Activated T-helper 2 cell treated with anti-CD3 and anti-CD28 coated beads, Interferon-gamma antibody, Interleukin-2, Interleukin-4, amounts not matched to agents 10 μg/mL and 5 μg/mL and 100 μg/mL, durations not matched to agents 14 hours and 24 hours and 36 hours (primary cell): ENCODE measurements at places on chromosomes 13 and 19. TPM values are rescaled to one million over a fixed set of nuclear protein-coding genes. Genes with fewer than 3 reads are reported as not detected.

- H3K36me3 ChIP-seq, result no peaks in the 10 kb centered on the region
- no peak for DNase-seq
- no peaks in the 10 kb centered on the region for H3K4me1 ChIP-seq
- H3K27ac ChIP-seq, result no peak overlapping the region
- H3K4me3 ChIP-seq, result no peak overlapping the region
These were observed 13.2 kb downstream of the KLK4 start for GRCh38 chr19:50898018-50898417.

DNA sequence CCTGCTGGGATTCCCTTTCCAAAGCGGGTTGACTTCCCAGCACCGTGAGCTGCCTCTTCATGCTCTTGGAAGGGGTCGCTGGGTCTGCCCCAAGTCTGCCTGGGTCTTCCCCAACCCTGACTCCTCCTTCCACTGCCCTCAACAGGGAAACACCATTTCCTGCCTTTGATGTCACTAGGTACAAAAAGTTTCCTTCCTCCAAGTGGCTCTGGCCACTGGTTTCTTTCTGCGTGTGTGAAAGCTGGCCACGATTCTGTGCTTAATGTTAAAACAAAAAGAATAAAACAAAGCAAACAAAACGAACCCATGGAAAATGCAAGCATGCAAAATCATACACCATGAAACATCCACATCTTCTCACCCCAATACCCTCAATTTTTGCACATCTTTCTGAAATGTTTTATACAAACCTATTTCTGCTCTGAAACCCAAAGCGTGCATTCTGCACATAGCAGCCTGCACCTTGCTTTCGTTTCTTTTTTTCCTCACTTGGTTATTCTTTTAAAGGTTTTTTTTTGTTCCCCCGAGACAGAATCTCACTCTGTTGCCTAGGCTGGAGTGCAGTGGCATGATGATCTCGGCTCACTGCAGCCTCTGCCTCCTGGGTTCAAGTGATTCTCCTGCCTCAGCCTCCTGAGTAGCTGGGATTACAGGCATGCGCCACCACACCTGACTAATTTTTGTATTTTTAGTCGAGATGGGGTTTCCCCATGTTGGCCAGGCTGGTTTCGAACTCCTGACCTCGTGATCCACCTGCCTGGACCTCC is 12.5 kb upstream of the TNFSF9 start:
- H3K27me3 ChIP-seq, result no peaks in the 10 kb centered on the region
- peak overlapping the region; percentile 88 for H3K27ac ChIP-seq
- H3K4me1 ChIP-seq, result peaks cover 35% of the 10 kb centered on the region
- peak; percentile 44 for DNase-seq

DNA sequence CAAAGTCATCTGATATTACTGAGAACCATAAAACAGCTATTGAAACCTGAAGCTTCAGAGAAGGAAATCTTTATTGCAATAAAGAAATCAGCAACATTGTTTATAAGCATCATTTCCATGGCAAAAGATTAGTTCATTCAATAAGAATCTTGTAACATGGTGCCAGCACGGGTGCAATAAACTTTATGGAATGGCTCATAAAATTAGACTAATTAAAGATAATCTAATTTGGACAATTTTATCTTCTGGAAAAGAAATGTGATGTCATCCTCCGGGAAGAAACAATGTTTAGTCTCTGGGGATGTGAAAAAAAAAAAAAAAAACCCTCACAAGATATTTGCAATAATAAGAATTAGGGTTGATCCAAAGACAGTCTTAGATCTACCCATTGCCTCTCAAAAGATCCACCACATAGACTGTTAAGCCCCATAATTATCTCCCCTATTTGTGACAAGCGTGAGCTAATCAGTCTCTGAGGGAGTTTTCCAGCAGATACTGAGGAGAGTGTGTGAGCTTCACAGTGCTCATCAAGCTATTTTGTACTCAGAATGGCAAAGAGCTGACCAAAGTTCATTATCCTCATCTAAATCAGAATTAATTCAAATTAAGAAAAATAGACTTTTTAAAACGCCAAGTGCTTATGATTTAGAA is 297.0 kb upstream of the EDNRB start:
- no peaks in the 10 kb centered on the region for H3K36me3 ChIP-seq
- no peaks in the 10 kb centered on the region for H3K4me1 ChIP-seq
- no peak for DNase-seq
- no peak overlapping the region for H3K27ac ChIP-seq
- no peak overlapping the region for H3K4me3 ChIP-seq

GRCh38 chr13:50334944-50335343 is 319.7 kb downstream of the KCNRG start:
- H3K4me3 ChIP-seq, result no peak overlapping the region
- no peak for DNase-seq
- peaks cover 5% of the 10 kb centered on the region for H3K4me1 ChIP-seq
- H3K27ac ChIP-seq, result no peak overlapping the region
- peaks cover 23% of the 10 kb centered on the region for H3K27me3 ChIP-seq

GRCh38 chr13:85500696-85501256 is 298.4 kb downstream of the SLITRK6 start:
- H3K36me3 ChIP-seq, result no peaks in the 10 kb centered on the region
- no peak for DNase-seq
- no peaks in the 10 kb centered on the region for H3K27me3 ChIP-seq
- no peak overlapping the region for H3K4me3 ChIP-seq
- no peak overlapping the region for H3K27ac ChIP-seq

The MCEMP1 gene
- not detected in 2 replicates for total RNA-seq

The INSR gene
- 2.4 TPM in 2 replicates for total RNA-seq

DNA sequence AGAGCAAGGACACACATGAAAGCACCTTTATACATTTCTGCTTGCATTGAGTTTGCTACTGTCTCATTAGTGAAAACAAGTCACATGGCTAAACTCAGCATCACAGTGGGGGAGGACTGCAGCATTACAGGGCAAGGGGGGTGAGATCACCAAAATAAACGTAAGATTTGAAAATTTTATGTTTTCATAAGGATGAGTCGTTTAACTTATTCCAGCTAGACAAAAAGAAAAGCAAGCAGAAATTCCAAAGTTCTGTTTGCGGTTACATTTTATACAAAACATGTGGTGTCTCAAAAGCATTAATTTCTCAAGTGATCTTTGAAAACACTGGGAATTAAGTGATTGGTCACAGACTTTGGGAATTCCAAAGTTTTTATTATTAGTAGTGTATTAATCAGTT is 261.4 kb upstream of the RXFP2 start:
- DNase-seq, result no peak
- H3K4me3 ChIP-seq, result no peak overlapping the region
- no peak overlapping the region for H3K27ac ChIP-seq
- H3K4me1 ChIP-seq, result no peaks in the 10 kb centered on the region

GRCh38 chr19:11268783-11269267 is 6.5 kb upstream of the DOCK6 start:
- H3K27me3 ChIP-seq, result peaks cover 46% of the 10 kb centered on the region
- no peak overlapping the region for H3K4me3 ChIP-seq
- no peak for DNase-seq
- no peaks in the 10 kb centered on the region for H3K4me1 ChIP-seq
- H3K36me3 ChIP-seq, result no peaks in the 10 kb centered on the region

- peaks cover 58% of the 10 kb centered on the region for H3K36me3 ChIP-seq
- H3K27ac ChIP-seq, result peak overlapping the region; percentile 46
- H3K4me3 ChIP-seq, result peak overlapping the region; percentile 55
- no peaks in the 10 kb centered on the region for H3K27me3 ChIP-seq
These were observed 2.3 kb downstream of the ZNF714 start for GRCh38 chr19:21084343-21084742.

The CHST8 gene
- not detected in 2 replicates for total RNA-seq

- H3K4me1 ChIP-seq, result no peaks in the 10 kb centered on the region
- H3K27ac ChIP-seq, result no peak within 1 kb of the TSS
- no peaks in the 10 kb centered on the region for H3K27me3 ChIP-seq
- peak within 1 kb of the TSS; percentile 79 for H3K4me3 ChIP-seq
- peak; percentile 94 for DNase-seq
- H3K36me3 ChIP-seq, result peaks cover 4% of the 10 kb centered on the region
These were observed at the start of gene ZNF554 for GRCh38 chr19:2819540-2820111. Gene ZNF554 (plus strand): TSS chr19:2819868. CDS start chr19:2820072, 204 bp downstream.

DNA sequence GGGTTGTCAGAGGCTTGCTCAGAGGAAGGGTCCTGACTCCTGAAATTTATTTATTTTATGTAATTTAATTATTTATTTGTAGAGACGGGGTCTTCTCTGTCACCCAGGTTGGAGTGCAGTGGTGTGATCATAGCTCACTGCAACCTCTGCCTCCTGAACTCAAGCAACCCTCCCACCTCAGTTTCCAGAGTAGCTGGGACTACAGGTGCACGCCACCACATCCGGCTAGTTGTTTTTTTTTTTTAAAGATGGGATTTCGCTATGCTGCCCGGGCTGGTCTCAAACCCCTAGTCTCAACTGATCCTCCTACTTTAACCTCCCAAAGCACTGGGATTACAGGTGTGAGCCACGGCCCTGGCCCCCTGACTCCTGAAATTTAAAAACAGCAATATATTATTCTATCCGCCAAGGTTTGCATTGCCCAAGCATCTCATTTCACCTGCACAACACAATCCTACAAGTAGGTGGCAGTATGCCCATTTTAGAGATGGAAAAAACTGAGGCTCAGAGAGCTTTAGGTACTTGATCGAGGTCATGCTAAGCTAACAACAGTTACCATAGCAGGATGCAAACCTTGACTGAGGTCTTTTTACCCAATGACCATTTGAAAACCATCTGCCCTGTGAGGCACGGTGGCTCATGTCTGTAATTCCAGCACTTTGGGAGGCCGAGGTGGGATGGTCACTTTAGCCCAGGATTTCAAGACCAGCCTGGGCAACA is 18.1 kb downstream of the ARHGEF18 start:
- no peak for DNase-seq
- no peaks in the 10 kb centered on the region for H3K27me3 ChIP-seq
- H3K27ac ChIP-seq, result no peak overlapping the region
- H3K4me3 ChIP-seq, result no peak overlapping the region
- peaks cover 26% of the 10 kb centered on the region for H3K36me3 ChIP-seq
- no peaks in the 10 kb centered on the region for H3K4me1 ChIP-seq

DNA sequence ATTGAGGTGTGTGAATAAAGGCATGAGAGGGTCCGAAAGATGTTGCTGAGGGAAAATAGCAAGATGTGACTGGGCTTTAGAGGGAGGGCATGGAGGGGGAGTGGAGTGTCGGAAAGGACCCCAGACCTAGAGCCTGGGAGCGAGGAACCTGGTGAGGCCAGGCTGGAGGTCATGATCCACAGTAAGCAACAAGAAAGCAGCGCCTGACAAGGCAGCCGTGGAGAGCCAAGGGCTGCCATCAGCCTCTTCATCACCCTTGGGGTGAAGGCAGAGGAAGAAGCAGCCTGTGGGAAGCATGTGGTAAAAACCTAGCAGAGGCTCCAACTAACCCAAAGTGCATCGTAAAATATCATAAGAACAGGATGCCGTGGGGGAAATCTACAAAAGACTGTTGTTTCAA is 162.8 kb upstream of the SOX1 start:
- H3K4me3 ChIP-seq, result no peak overlapping the region
- H3K27me3 ChIP-seq, result no peaks in the 10 kb centered on the region
- no peak for DNase-seq
- no peak overlapping the region for H3K27ac ChIP-seq
